Stimulated activated CD8-positive, alpha-beta memory T cell treated with anti-CD3 and anti-CD28 coated beads, Interleukin-12 subunit alpha, Interleukin-12 subunit beta, amount 100 ng/mL, for 4 hours (primary cell): ENCODE measurements at places on chromosomes 11 and 22.

DNA sequence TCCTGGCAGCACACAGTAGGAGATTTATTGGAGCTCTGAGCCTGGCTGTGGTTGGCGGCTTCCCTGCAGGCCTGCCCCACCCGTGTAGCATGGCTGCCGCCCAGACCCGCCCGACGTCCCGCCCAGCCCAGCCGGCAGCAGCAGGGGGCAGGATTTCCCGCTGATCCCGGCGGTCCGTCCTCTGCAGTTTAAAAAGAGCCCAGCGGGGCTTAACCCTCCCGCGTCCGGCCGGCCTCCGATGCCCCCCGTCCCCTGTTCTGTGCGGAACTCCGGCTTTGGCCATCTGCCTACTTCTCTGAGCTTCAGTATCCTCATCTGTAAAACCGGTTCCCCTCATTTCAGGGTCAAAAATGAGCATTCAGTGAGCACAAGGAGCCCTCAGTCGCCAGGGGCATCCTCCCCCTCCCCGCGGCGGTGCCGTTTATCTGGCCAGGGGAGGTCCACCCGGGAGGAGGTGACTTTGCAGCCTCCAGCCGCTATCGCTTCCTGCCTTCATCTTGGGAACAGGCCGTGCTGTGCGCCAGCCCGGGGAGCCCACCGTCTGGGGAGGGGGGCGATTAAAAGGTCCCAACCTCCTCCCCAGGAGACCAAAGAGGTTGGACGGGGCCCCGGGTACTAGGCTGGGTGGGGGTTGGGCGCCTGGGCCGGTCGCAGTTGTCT lies at the start of gene GAS2L1:
Gene GAS2L1, plus strand, starts transcription at position 476 of the 660 bp plus-strand sequence. CDS start 1,456 bp downstream, outside the sequence.
- no peak for DNase-seq

GRCh38 chr11:64053699-64054098 lies 18.0 kb downstream of the FLRT1 start:
- DNase-seq = no peak

DNA sequence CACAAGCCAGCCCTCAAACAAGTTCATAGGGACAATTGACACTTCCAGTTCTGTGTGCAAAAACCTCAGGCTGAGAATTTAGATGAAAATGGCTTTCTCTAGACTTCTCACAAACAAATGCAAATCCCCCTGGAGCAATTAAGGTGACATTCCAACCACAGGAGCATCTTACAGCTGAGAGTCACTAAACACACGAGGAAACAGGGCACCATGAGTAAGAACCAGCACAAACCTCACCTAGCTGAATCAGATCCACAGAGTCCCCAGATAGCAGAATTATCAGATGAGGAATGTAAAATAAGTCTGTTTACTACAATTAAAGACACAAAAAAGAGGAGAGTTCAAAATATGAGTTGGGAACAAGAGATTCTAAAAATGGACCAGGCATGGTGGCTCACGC lies 51.5 kb downstream of the RTL6 start:
- DNase-seq = no peak

DNA sequence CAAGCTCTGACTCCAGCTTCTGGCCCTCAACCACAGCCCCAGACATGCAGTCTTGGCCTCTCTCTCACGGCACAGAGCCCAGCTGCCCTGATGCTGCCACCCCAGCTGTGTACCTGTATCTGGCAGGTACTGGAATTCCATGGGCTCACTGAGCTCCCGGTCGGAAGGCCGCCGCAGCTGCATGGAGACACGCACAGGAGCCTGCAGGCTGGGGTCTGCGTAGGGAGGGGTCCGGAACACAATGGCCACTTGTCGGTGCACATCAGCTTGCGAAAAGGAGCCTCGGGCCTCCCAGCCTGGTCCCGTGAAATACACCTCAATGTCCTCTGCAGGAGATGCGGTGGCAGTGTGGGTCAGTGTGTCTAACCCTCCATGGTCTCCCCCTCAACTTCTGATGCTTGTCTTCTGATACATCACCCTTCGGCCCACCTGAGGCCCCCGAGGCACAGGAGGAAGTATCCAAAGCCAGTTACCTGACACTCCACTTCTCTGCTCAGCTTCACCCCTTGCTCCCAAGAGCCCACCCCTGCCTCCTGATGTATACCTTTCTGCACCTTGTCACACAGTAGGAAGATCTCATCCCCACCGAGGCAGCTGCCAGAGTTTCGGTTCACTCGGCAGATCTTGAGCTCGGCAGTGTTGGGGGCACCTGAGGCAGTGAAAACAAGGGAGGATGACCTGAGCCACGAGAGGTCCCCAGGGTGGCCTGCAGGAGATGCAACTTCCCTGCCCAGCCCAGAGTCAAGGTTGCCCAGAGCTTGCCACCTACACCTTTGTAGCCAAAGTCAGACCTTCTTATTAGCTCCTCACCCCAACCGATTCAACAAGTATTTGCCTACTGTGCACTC lies 4.3 kb downstream of the RELA start:
- no peak for DNase-seq

GRCh38 chr11:12962306-12962705 lies 46.8 kb upstream of the RASSF10 start:
- DNase-seq = no peak

GRCh38 chr11:72642043-72642883 lies 32.0 kb downstream of the PDE2A start:
- DNase-seq = no peak

- DNase-seq = no peak
Measured at GRCh38 chr22:27386186-27386585, 415.4 kb downstream of the MN1 start.

- DNase-seq = no peak
Measured at GRCh38 chr22:36796552-36797175, 20.2 kb downstream of the PVALB start.

DNA sequence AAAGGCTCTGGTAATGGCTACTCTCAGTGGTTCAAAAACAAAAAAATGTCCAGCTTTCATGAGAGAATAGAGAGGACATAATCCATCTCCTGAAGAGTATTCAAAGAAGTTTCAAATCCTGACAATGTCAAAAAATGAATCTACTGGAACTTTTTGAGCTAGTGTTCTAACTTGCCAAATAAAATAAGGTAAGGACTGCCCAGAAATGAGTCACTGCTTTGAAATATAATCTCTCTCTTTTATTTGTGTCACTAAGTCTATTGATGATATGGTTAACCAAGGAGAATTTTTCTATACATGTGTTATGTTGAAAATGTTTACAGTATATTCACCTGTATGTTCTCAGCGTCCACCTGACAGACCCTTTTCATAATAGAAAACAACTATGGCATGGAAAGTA lies 3.4 kb downstream of the GUCY1A2 start:
- DNase-seq = no peak

GRCh38 chr11:118488480-118489109 lies 38.7 kb upstream of the TTC36 start:
- peak; percentile 45 for DNase-seq

DNA sequence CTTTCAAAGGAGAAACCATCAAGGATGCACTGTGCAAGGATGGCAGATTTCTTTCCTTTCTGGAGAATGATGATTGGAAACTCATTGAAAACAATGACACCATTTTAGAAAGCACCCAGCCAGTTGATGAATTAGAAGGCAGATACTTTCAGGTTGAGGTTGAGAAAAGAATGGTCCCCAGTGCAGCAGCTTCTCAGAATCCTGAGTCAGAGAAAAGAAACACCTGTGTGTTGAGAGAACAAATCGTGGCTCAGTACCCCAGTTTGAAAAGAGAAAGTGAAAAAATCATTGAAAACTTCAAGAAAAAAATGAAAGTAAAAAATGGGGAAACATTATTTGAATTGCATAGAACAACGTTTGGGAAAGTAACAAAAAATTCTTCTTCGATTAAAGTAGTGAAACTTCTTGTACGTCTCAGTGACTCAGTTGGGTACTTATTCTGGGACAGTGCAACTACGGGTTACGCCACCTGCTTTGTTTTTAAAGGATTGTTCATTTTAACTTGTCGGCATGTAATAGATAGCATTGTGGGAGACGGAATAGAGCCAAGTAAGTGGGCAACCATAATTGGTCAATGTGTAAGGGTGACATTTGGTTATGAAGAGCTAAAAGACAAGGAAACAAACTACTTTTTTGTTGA lies 9.8 kb downstream of the FAM111A start:
- DNase-seq = no peak

DNA sequence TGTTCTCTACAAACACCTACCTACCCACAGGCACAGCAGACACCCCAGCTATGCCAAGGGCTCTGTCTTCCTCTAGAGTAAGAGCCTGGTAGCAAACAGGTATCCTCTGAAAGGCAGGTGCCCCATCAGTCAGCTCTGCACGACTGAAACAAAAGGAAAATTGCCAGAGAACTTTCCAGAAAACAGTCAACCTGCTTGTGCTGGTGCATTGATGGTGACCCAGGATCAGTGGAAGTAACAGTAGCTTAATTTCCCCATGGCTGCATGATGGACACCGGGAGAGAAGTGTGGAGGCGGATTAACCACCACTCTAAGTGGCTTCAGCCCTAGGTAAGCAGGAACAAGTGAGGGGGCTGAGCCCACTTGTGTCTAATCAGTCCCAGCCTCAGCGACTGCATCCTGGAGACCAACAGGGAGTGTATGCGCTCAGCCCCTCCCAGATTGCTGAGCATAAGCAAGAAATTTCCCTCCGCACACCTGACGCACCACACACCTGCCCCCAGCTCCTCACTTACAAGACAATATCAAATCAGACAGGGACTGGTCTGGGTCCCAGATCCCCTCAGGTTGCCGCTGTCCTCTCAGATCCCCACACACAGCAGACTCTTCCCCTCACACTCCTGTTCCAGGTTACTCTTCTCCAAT lies 70.7 kb upstream of the IGLL5 start:
- no peak for DNase-seq

DNA sequence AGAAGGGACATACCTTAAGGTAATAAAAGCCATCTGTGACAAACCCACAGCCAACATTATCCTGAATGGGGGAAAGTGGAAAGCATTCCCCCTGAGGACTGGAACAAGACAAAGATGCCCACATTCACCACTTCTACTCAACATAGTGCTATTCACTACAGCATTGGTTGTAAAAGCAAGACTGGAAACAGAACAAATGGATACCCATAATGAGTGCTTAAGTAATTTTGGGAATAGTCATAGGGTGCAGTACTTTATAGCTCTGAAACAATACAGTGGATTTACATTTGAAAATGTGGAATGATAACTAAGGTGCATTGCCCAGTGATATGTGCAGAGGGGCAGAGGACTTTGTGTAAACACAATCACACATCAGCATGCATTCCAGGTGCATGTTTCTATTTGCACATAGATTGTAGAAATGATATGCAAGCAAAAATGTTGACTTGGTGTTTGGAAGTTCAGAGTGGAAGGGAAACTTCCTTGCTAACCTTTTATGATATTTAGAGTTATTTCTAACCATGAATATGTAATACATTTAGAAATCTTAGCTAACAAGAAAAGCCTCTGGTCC lies 112.3 kb downstream of the IGLL1 start:
- DNase-seq = no peak

DNA sequence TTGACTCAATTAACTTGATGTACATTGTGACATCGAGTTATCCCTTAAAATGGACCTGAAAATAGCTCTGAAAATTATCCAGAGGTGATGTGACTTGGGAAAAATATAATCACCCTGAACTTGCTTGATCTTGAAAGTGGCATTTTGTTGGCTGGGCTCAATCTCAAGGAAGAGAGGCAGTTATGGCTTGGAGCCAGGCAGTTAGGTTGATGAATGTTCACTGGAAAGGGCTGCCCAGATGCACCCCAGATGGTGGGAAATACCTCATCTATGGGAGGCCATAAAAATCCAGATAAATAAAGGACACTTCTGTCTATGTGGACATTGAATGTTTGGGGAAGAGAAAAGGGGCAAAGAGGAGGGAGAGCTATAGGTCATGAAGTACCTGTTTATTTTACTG lies 55.7 kb upstream of the OR5AN1 start:
- no peak for DNase-seq

DNA sequence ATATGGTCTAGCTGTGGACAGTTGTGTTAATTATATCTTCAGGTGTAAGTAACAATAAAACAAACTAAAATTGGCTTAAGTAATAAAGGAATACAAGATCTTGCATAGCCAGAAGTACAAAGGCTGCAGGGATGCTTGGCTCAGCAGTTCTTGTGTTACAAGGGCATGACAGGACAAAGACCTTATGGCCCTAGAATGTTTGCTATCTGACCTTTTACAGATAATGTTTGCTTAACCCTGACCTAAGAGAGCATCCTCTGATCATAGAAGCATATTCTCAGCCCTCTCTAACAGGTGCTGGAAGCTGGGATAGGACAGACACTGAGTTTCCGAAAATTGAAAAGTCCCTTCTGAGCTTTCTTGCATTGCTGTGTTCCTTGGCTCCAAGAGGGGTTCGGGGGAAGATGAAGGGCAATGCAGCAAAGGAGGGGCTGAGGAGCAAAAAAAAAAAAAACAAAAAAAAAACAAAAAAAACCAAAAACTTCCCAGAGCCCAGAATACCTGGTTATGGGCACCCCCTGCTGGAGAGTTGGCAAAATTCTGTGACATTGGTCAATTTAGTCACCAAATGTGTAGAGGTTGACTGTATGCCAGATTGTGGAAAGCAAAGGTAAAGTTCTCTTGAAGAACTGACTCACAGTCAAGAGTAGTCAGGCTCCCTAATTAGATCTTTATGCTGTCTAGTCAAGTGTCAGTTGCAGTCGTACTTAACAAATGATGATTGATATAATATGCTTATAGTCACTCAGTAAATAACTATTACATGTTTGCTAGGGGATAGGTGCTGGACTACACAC lies 10.4 kb upstream of the HIKESHI start:
- peak; percentile 22 for DNase-seq

DNA sequence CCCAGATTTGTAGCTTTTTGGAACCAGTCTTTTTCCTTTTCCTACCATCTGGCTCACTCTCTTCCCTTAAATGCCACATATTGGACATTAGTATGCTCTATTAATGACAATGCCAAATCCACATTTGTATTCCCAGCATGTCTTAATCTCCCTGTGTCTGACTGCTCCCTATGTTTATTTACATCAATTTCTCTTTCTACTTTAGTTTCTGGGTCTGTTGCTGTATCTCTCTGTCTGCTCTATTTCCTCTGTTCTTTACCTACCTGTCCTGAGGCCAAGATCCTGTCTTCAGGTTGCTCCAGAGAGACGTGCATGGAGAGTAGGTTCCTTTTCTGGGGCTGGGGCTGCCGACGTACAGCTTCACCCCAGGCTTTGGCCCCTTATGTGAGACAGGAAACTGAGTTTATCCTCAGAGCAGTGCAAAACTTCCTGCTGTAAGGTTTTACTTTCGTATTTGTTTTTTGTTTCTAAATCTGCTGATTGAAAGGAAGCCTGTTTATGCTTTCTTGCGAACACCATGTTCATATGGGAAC lies 25.6 kb downstream of the OR2AG2 start:
- peak; percentile 8 for DNase-seq

- DNase-seq = no peak
Measured at GRCh38 chr22:46117206-46118199, 32.8 kb upstream of the PPARA start.
